Lung microvascular endothelial cell (primary cell): ENCODE measurements at places on chromosomes 3 and 15. TPM values are rescaled to one million over a fixed set of nuclear protein-coding genes. Genes with fewer than 3 reads are reported as not detected.
A peak's percentile ranks its signal among the peaks of the same experiment; 100 is the strongest.

Gene GPR160
- 0.99 and 1.7 TPM in 2 replicates for total RNA-seq

Gene CCDC191
- 0.44 and 0.79 TPM in 2 replicates for total RNA-seq

Gene ZNF445
- total RNA-seq: 3.7 and 5.8 TPM in 2 replicates

DNA sequence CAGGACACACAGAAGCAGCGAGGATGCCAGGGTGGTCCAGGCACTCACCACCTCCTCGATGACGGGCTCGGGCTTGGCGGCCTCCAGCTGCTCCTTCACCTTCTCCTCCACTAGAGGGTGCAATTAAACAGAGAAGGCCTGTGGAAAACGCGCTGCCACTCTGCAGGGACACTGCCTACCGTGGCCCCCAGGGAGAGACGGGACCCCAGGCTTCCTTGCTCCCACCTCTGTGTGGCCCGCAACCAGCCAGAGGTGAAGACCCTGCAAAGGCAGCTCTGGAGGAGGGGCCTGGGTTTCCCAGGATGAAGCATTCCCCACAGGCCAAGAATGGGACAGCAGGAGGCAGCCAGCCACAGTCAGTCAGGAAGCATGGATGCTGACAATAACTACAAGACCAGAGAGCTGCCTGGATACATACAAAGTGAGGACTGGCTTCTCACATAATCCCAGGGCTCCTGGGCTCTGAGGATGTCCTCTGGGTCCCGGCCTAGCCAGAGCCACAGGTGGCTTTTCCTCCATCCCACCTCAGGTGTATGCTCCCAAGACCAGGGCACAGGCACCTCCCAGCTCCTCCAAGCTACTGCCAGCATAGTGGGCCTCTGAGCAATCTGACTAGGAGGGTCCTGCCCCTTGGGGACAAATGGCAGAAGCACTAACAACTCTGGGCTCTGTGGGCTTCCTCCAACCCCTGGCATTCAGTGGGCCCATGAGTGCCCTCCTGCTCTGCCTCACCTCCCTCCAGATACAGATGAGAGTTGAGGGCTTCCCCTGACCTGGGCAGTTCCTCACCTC is 46.2 kb downstream of the PTH1R start:
- DNase-seq: peak; percentile 67

DNA sequence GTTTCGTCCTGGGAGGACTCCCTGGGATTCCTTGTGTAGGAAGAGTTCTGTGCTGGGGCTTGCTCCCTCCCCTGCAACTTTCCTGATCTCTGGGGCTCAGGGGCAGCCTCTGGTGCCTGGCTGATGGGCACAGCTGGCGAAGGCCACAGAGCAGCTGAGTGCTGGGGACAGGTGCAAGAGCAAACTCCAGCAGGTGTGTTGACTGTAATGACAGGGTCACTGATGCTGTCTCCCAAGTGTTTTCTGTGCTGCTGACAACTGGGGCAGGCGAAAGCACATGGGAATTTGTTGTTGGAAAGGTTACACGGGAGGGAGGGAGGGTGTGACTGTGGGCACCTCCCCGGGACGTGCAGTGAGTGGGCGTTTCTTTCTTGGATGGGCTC is 21.6 kb downstream of the CPN2 start:
- DNase-seq: no peak

DNA sequence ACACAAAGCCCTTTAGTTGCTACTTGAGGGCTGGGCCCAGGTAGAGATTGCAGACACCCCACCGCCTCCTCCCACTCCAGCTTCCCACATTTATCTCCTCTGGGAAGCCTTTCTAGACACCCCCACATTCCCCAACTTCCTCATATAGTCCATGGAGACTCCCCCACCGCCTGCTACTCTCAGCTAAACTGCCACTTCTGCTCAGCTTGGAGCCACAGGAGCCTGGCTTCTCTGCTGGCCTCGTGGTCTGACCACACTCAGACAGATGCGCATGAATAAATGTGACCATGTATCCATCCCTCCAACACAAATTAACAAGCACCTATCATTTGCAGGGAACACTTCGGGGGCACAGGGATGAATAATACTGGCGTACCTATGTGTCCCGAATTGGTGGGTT is 10.5 kb upstream of the ACSBG1 start:
- no peak for DNase-seq

- no peak for DNase-seq
Observed at GRCh38 chr15:58058729-58059128, 6.8 kb downstream of the ALDH1A2 start.

- DNase-seq: no peak
Observed at GRCh38 chr3:191379446-191379845, 49.1 kb upstream of the UTS2B start.

GRCh38 chr3:53845103-53845880 is 927 bp downstream of the CHDH start:
- peak; percentile 17 for DNase-seq

DNA sequence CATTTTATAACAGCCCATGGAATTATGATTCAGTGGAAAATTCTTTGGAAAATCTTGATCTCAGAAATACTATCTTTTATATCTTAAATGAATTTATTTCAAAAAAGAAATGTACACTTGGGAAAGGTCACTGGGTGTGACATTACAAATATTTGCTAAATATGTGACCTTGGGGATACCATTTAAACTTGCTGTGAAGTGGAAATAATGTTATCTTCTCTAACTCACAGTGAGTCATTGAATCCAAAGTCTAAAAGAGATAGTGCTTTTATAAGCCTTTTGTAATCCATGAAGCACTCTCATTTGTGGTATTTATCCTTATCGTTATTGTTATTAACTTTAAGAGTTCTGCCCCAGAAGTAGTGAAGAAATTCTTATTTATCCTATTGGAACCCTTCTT is 289.8 kb upstream of the SEMA6D start:
- no peak for DNase-seq
